ENCODE measurements at places on chromosomes 2 and 18.

GRCh38 chr18:59323931-59324622 is 5.6 kb upstream of the CPLX4 start:
- no peak for DNase-seq

- DNase-seq = no peak
Observed at GRCh38 chr18:33183136-33183535, 257.4 kb downstream of the CCDC178 start.

- DNase-seq = no peak
Observed at GRCh38 chr2:128404709-128405466, 86.2 kb upstream of the HS6ST1 start.

- no peak for DNase-seq
Observed at GRCh38 chr2:230434677-230435324, 18.8 kb downstream of the SP100 start.

DNA sequence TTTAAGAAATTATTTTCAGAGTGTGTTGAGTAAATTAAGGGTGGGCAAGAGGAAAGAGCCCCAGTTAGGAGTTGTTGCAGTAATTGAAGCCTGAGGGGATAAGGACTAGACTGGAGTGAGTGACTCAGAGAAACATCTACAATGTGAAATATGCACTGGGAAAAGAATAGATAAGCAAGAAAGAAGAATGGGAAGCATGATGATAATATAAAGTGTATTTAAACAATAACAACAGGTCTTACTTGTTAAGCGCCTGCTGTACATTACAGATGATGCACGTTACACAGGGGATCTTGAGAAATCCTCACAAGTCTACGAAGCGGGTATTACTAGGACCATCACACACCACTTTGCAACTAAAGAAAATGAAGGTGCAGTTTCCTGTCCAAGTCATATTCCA is 73.6 kb upstream of the STK17B start:
- DNase-seq = no peak

GRCh38 chr18:62781893-62782292 is 66.6 kb downstream of the PHLPP1 start:
- DNase-seq = peak; percentile 51

DNA sequence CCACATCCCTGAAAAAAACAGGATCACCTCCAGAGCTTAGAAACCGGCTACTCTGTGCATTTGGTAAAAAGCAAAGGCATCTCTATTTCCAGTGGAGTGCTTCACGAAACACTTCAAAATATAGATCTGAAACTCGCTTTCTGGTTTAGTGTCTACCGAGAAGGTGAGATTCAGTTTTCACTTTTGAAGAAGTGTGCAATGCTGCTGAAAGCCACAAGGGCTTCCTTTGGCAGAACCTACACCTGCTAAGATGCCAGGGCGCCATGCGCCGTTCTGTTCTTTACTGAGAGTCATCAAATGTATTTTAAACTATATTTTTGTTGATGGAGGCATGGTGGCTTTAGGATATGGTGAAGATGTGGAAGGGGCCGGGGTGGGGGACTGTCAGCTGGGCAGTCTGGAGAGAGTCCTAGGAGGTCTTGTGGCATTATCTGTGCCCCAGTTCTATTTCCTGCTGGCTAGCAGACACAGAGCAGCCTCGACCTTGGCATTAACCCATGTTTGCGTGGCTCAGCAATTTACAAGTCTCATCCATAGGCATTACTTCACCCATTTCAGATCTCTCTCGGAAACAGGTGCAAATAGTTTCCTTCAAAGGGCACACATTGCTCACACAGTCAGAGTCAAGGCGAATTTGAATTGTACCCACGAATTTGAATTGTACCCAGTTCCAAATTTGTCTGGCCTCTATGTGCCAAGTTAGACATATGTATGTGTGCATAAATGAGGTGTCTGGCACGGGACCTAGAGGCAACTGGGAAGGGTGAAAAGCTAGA is 46.7 kb upstream of the KCNF1 start:
- DNase-seq = no peak

GRCh38 chr2:238896641-238897040 is 48.8 kb downstream of the TWIST2 start:
- DNase-seq = no peak

- DNase-seq = peak; percentile 28
Observed at GRCh38 chr2:180761224-180761623, 219.2 kb upstream of the UBE2E3 start.

GRCh38 chr2:191197096-191197495 is 46.3 kb upstream of the STAT4 start:
- DNase-seq = no peak

DNA sequence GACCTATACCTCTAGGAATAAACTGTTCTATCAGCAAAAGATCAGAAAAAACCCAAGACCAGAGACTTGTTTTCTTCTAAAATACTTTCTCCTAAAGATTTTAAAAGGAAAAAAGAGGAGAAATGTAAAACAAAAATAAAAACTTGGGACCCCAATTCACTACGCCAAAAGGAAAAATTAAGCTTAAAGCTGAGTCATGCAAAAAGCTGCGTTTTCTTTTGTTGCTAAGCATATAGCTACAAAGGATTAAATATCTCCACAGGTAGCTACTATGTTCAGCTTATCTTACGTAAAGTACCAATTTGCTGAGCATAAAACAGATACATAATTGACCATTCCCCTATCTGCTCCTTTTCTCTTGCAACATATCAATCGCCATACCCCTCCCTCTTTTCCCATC is 950.0 kb upstream of the NXPH2 start:
- DNase-seq = no peak

GRCh38 chr2:15973481-15974401 is 33.4 kb downstream of the MYCN start:
- no peak for DNase-seq

DNA sequence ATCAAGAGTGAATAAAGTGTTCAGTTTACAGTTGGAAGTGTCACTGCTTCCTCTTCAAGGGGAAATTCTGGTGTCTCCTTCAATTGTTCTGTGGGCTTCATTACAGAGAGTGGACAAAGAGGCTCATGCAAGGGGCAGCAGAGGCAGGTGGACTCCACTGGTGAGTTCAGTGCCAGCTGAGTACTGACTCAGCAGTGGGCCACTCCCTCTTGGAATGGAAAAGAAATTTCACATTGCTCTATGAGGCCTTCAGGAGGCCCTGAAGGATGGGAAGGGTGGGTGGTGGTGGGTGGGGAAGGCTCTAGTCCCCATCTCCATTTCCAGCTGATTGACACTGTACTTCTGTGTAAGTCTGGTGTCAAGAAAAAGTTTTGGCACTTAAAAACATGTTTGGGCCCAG is 66.4 kb downstream of the PRELID3A start:
- DNase-seq = no peak

GRCh38 chr2:25104736-25105135 is 62.9 kb downstream of the EFR3B start:
- DNase-seq = no peak

GRCh38 chr2:238848976-238849853 is 1.3 kb downstream of the TWIST2 start:
- DNase-seq = no peak

DNA sequence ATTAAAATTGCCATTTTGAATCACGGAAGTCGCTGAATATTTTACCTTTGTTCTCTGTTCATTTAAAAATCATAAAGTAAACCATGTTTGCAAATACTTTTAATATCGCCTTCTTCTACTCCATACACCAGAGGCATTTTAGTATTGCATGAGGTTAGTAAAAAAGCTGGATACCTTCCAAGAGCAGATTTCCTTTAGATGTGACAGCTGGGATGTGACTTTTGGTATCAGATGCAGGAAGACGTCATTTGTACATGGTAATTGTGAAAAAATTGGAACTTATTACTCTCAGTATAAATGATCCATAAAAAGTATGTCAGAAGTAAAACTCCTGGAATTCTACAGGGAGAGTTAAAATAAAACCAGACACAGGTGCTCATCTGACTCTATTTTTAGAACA is 89.5 kb downstream of the SLC4A10 start:
- no peak for DNase-seq

- DNase-seq = no peak
Observed at GRCh38 chr2:107064750-107065149, 178.8 kb upstream of the ST6GAL2 start.

DNA sequence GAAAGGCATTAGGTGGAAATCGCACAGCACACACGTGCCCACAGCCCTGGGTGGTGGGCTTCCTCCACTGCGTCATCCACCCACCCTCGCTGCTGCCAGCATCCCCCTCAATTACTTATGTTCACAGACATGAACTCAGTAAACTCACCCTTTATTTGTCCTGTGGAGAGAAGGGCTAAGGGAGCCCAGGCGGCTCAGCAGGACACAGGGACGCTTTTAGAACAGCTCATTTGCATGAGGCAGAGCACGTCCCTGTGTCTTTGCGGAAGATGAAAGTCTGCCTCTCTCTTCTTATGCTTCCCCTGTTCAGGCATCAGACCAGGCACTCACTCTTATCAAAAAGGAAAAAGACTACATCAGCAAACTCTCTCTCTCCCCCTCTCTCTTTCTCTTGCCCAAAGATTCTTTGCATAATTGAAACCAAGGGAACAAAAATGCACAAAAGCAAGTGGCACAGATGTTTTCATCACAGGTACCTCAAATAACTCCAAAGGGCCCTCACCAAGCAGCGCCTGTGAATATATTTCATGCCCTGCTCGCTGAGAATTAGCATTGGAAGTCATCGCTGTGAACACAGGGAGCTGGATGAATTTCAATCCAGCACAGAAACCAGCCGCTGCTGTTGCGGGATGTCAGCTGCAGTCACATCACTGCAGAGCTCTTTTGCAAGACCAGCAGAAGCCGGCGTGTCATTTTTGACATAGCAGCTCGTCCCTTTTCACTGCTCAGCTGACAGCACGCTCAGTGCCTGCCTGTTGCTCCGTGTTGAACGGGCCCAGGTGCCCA is 376.3 kb upstream of the MYT1L start:
- no peak for DNase-seq

- peak; percentile 75 for DNase-seq
Observed at GRCh38 chr2:64404743-64405142, 49.2 kb upstream of the LGALSL start.

GRCh38 chr2:64651590-64651989 is 2.1 kb downstream of the SERTAD2 start:
- no peak for DNase-seq

DNA sequence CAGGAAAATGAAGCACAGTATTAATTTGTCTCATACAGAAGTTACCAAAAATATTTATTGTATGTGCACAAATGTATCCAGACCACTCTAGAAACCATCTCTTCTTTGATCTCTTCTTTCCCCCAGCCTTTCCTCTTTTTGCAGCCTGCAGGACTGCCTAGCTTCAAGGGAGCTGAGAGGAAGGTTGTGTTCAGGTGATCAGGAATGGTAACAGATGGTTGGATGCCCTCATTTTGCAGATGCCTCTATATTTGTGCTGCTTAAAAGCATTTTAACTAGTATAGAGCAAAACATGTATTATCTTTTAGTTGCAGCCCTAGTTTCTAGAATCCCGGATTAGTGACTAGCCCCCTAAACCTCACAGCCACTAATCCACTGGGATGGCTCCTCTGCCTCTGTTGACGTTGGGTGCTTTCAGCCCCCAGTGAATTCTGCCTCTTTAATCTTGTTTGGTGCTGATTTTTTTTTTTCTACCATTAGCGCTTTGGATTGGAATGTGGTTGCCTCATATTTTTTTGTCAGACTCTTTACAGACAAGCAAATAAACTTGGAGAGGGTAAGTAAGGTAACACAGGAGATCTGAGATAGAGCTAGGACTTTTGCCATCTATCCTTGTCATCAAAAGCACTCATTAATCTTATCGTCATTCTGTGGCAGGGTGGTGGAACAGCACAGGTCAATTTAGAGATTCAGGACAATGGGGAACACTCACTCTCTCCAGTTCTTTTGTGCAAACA is 103.8 kb upstream of the NDUFV2 start:
- no peak for DNase-seq

- DNase-seq = no peak
Observed at GRCh38 chr2:203804764-203805485, 62.6 kb upstream of the CTLA4 start.

GRCh38 chr18:62767836-62768557 is 52.7 kb downstream of the PHLPP1 start:
- DNase-seq = no peak

DNA sequence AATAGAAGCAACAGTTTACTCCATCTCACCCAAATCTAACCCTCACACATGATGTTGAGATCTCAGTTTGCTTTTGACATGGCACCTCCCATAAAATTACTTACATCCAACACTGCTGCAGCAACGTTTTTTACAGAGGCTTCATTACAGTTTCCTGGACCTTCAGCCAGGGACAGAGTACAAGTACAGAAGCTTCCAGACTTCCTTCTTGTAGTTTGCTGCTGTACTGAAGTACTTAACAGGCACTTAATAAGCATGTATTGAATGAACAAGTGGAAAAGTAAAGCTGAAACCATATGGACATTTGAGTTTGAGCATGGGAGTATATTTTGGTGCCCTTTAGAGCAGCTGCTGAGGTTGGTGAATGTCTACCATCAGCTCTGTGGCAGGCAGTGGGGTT is 514.2 kb downstream of the PTPRM start:
- DNase-seq = no peak

DNA sequence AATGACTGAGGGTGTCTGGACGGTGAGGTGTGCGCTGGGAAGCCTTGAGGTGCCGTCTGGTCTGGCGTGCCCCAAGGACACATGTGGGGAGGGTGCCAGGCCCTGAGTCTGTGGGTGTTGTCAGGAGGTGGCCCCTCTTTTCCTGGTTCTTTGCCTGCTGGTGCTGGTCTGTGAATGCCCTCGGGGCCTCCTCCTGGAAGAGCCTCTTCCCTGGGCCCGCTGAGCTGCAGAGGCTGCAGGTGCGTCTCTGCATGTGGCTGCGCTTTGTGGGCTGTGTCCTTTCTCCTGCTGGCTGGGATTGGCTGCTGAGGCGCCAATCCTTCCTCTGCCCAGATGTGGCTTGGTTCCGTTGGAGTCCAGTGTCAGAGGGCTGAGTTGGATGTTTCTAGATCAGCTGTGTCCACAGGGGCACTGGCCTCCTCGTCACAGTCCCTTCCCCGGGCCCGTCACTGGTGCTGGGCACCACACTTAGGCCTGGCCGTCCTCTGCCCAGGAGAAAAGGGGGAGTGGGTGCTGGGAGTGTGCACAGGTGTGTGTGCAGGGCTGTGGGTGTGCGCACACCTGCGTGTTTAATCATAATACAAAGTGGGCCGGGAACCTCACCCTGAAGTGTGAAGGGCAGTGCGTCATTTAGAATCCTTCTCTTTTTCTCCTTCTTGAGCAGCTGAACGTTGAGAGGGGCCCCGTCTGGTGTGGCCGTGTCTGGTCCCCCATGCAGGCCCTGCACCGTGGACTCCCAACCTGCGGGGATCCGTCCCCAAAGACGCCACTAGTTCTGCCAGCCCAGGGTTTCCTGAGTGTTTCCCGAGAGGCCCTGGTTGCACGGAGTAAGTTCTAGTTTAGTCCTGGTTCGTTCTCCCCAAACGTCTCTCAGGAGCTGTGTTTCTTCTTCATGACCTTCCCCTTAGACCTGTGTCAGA is 35.5 kb downstream of the RTP5 start:
- no peak for DNase-seq

DNA sequence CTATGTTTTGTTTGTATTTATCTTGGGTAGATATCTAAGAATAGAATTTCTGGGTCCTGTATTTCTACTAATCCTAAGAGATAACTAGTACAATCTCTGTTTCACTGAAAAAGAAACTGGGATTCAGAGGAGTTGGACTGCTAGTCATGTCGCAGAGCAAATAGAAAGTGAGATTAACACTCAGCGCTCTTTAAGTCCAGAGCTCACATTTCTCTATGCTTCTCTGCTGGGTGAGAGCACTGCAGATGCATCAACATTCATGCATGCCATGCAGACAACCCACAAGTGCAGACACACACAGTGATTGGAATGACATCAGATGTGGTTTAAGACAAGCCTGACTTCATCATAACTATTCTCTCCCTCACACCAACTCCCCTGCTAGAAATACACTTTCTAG is 563.8 kb downstream of the TDRD15 start:
- no peak for DNase-seq

Data from fibroblast of the conjunctiva (primary cell).